ENCODE measurements at places on chromosomes 4 and X. TPM values are rescaled to one million over a fixed set of nuclear protein-coding genes. Genes with fewer than 3 reads are reported as not detected.

AVPR2 gene
- 0.50 TPM for total RNA-seq

GRCh38 chr4:154004507-154005170 is 215.8 kb upstream of the SFRP2 start:
- DNase-seq: no peak

GRCh38 chr4:33948921-33949320 is 2295.4 kb downstream of the ARAP2 start:
- DNase-seq: no peak

GRCh38 chrX:57156397-57157049 is 19.3 kb upstream of the SPIN2A start:
- DNase-seq: no peak

DNA sequence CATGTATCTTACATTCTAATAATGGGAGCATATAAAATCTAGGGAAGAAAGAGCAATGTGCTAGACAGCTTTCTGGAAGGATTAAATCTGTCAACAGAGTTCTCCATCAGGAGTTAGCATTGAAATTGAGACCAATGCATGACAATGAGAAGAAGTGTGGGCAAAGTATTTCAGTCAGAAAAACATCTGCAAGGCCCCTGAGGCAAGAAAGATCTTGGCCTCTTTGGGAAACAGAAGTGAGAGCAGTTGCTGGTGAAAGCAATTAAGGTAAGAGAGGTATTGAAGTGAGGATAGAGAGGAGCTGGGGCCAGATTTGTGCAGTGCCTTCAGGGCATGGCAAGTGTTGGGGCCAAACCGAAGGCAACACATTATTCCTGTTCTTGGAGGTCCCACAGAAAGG is 999.1 kb downstream of the STPG2 start:
- no peak for DNase-seq

- no peak for DNase-seq
These were observed 66.0 kb upstream of the IRF2 start for GRCh38 chr4:184540307-184540706.

GRCh38 chr4:86380181-86380724 is 20.4 kb upstream of the MAPK10 start:
- DNase-seq: no peak

Measured in ovary (tissue), 10 donors.